NCI-H774 (cell line): ENCODE measurements at places on chromosomes 7 and 10.

DNA sequence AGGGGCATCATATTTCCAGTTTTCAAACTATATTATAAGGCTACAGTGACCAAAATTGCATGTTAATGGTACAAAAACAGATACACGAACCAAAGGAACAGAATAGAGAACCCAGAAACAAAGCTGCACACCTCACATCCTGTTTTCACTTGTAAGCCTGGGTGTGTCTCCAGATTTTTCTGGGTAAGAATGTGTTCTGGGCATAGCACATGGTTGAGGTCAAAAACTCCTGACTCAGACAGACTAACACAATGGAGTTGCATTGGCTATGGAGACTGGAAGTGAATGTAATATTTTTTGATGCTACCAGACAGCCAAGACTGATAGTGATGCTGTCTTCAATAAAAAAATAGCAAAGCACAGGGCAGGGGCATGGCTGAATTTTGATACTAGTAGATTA, 1175.2 kb downstream of the NXPH1 start:
- no peak for DNase-seq

- no peak for DNase-seq
Observed at GRCh38 chr7:20270867-20271266, 53.7 kb upstream of the MACC1 start.

- DNase-seq = no peak
Observed at GRCh38 chr10:119654540-119654939, 3.4 kb downstream of the BAG3 start.

GRCh38 chr10:96124230-96125141, 5.6 kb upstream of the ZNF518A start:
- DNase-seq = no peak

- no peak for DNase-seq
Observed at GRCh38 chr10:45646384-45647050, 26.1 kb downstream of the ZFAND4 start.

- DNase-seq = no peak
Observed at GRCh38 chr7:16347066-16347826, 74.1 kb downstream of the CRPPA start.

DNA sequence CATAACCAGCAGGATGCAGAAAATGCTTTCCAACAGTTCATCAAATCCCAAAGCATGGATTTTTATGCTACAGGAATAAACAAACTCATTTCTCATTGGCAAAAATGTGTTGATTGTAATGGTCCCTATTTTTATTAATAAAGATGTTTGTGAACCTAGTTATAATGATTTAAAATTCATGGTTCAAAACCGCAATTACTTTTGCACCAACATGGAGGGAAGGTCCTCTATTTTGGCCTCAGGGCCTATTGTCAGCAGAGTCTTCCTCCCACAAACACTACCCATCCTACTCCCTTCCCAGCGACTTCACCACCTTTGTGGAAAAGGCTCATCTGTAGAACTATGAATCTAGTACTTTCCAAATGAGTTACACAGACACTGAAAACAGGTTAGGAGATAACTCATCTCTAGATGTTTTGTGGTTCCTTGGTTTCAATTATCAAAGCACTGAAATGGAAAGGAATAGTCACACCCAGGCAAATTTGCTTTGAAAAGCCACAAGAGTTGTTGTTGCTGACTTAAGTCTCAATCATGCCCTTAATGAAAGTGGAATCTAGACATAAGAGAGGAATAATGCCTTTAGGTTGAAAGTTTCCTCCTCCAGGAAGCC, 59.4 kb upstream of the FRMD4A start:
- DNase-seq = no peak

DNA sequence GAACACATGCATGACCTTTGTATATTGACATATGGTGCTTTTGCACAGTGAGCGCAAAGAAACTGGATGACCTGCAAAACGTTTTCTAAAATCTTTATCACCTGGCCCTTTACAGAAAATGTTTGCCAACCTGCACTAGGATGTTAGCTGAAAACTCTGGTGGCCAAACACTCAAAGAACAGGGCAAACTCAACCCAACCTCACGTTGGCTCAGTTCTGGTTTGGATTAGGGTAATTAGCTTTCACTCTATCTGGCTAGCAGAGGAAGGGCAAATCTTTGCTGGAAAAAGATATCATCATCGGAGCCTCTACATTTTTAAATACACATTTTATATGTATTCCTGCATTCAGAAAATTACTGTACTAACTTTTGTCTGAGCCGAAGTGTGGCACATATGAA, 688.9 kb downstream of the PHTF2 start:
- no peak for DNase-seq

DNA sequence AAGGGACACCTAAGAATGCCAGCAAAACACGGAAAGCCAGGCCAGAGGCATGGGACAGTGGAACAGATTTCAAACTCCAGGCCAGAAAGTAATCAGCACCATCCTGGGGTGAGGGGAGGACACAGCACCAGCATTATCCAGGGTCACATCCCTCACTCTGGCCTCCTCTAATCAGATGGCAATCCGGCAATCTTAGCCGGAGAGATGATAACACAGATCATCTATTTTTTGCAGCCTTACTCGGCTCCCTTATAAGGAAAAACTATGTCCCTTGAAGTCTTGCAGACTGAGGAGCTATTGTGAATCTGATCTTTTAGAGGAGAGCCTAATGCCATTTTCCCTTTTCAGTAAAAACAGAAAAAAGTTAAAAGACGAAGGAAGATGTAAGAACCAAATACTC, 16.5 kb downstream of the TRIL start:
- DNase-seq = no peak

- no peak for DNase-seq
Observed at GRCh38 chr7:31073326-31074119, 21.4 kb downstream of the ADCYAP1R1 start.
